Stimulated activated CD4-positive, alpha-beta T cell treated with anti-CD3 and anti-CD28 coated beads, TNF-alpha, amount 100 ng/mL, for 24 hours (primary cell): ENCODE measurements at places on chromosomes 12 and 14.

DNA sequence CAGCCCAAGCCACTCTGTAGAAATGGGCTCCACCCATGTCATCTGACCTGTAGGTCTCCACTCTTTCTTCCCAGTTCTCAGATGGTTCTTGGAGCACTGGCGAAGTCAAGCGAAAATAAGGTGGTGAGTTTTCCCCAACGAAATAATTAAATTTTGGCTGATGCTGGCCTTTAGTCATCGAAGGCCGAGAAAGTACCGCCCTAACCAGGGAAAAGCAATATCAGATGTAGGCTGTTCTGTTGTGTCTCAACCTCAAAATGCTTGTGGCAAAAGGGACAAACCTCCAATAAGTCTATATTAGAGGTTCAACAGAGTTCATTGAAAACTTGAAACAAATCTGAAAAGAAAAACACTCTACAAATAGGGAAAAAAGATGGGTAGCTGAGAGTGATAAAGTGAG, 48.6 kb upstream of the BCAT1 start:
- DNase-seq: no peak

GRCh38 chr12:100154474-100155247, 12.0 kb upstream of the BLTP3B start:
- peak; percentile 48 for DNase-seq

- no peak for DNase-seq
Measured at GRCh38 chr12:125518074-125518473, 452.8 kb downstream of the AACS start.

DNA sequence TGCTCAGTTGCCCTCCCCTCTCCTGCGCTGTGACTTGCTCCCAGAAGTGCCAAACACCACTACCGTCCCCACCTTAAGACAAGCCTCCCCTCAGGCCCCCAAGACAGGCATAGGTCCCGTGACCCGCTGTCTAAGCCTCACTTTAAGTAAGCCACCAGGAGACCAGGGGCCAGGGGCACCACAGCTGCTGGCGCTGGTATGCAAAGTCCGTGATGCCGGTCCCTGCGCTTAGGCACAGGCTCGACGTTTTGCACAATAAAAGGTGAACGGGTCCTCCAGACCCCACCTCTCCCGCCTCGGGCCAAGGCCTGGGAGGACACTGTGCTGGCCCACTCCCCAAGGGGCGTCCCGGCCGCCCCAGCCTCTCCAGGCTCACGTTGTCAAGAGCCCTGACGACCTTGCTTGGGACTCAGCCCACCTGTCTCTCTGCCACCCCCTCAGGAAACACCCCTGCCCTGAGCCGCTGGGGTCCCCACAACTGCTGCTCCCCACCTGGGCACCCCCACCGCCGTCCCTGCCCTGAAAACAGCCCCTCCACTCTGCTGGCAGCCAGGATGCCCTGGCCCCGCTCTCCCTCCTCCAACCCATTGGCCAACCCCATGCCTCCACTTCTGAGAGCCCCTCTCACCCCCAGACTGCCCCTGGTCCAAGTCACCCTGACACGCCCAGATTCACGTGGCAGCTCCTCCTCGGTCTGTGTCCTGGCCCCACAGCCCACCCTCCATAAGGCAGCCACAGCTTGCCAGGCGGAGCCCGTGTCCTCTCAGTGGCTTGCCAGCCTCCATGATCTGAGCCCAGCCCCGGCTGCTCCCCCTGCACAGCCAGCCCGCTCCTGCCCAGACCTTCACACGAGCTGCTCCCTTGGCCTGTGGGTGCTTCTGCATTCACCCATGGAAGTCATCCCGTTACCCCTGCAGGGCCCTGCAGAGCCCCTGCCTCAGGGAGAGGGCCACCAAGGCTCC, 11.9 kb downstream of the JAG2 start:
- DNase-seq: no peak

DNA sequence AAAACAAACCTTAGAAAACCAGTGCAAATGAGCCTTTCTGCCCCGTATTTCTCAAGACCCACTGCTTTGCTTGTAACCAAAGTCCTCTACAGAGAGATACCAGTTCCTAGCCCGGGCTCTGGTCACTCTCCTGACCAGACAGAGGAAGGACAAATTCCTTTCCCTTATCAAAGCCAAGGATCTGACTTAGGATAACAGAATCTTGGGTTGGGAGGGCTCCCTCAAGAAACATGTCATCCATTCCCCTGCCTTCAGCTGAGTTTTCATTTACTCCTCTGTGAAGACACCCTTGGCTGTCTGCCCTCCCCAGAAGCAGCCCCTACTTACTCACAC, 116.0 kb upstream of the PARP11 start:
- no peak for DNase-seq

DNA sequence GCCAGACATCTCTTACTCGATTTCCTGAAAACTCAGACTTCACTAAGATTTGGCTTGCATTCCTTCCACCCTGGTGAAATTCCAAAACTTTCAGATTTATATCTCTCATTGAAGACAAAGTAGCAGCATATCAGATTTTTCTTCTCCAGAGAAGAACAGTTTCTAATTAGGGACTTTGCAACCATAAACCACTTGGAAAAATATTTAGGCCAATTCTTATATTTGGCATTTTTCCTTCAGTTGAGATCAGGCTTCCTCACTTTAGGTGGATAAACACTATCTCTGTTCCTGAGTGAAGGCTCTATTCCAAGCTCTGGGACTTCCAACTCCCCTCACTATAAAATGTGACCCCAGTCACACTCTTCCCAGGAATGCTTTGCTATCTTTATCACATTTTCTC, 1434.3 kb upstream of the FLRT2 start:
- DNase-seq: no peak

- no peak for DNase-seq
Measured at GRCh38 chr14:64673748-64674147, 30.5 kb upstream of the PLEKHG3 start.

DNA sequence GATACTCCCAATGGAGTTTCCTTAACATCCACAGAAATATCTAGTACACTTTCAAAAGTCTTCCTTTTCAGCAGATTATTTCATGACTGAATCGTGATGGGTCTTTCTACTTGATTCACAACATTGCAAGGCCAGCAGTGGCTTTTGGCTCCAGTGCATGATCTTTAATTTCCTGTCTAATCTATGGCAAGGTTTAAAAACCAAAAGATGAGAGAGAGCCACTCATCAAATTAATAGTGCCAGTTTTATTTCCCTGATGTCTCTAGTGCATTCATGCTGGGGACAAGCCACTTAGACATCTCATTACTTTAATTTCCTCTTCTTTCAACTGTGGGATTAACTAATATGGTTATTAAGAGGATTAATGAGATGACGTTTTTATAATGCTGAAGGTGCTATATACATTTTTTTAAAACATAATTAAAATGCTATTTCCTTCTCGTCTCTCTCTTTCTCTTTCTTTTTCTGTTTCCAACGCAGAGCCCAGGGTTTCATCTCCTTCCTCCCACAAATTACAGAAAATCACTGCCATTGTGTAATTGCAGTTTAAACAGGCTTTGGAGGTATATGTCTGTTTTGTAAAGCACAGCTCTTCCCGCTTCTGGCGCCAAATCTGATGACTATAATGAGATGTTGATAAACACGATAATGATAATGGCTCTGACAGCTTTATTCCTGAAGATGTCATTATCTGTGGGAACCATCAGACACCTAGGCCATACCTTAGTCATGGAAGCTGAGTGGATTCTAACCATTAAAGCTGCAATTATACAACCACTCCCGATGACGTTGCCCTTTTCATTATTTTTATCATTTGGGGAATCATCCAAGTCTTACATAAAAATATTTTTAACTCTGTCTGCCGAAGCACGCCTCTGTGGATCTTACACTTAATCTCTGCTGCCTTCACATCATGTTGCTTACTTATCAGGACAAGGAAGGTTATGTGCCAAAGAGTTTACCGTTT, 103.1 kb upstream of the PPM1H start:
- DNase-seq: no peak
